NCI-H2107 (cell line): ENCODE measurements at places on chromosomes 16 and 17.

DNA sequence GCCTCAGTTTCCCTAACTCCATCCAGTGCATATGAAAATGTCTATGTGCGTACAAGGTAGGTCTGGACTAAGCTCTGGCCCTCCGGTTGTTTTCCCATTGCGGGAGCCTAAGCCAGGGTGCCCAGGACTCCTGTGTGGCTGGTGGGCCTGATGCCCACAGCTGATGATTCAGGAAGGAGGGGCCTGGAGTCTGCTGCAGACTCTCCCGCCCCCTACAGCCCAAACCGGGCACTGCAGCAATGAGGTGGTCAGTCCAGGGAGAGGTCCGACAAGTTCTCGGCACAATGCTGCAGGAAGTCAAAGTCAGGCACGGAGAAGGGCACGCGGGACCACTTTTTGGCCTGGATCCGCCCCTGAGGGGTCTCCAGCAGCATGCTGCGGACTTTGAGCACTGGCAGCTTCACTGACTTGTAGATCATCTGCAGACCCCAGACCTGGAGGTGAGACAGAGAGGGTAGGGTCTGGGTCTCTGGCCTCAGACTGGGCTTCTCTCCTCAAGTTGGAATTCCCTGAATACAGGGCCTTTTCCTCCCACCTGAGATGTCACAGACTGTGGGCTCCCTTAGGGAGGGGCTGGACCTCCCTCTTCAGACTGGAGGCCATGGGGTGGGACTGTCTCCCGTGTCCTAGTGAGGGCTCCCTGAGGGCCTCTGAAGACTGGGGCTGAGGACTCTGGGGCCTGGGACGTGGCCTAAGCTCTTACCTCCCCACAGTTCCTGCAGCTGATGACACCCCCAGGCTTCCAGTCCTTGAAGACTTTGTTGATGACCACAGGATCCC, 3.4 kb upstream of the ZNF385C start:
- DNase-seq = no peak

- DNase-seq = no peak
Measured at GRCh38 chr16:28990375-28991040, 5.7 kb downstream of the LAT start.

- DNase-seq = no peak
Measured at GRCh38 chr17:15249487-15249886, 15.6 kb downstream of the PMP22 start.

DNA sequence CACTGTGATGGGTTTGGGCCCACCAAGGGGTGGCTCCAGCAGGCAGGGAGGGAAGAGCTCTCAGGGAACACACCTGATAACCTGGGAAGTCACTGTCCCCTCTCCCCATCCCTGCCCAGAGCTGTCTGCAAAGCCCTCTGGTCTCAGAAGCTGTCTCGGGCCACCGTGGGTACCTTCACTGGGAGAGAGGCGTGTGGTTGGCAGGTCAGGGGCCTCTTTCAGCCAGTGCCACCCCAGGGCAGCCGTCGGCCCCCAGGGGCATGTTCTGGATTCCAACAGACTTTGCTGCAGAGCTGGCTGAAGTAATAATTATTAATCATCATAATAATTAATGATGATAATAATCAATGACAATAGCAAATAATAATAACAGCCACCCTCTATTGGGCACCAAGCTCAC, 21.1 kb downstream of the MGAT5B start:
- DNase-seq = no peak

DNA sequence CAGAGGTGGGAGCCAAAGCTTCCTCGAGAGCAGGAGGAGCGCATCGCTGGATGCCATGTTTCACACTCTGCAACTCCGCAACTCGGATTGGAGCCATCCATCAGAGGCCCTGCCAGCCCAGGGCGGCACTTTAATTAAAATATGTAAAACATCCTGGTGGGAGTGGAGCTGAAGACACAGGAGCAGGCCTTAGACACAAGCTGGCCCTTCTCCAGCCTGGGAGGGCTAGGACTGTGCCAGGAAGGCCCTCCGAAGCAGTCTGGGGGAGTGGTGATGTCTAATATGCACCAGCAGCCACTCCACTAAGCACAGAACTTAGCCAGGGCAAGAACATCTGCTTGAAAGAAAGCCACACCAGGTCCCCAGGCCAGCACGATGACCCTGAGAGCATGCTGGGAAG, 5.8 kb upstream of the CCDC182 start:
- DNase-seq = no peak

DNA sequence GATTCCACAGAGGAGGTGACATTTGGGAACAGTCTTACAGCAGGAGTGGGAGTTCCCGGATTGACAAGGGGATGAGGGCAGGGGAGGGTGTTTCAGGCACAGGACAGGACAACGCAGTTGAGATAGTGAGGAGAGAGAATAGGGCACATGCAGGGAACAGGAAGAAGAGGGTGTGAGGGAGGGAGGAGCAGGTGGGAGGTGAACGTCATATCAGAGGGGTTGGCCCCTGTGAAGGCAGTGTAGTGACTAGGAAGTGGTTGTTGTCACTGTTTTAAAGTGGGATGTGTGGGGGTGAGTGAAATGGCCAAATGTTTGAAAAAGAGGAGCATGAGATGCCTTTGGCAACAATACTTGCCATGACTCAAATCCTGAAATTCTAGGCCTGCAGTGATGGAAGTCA, 12.2 kb downstream of the PRKCB start:
- DNase-seq = no peak

DNA sequence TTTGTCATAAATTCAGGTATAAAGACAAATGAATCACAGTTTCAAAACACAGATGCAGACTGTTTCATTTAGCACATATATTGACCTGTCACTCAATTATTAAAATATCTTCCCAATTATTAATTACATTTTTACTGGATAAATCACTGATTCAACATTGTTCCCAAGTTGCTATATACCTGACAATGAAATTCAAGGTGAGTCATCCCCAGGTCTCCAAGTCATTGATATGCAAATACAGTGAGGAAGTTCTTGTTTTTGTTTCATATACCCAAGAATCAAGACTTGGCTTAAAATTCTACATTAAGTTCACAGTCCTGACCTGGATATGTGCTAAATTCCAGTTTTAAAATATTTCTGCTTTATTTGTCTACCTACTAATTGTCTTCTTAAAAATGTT, 599.3 kb upstream of the PSMD7 start:
- DNase-seq = no peak

GRCh38 chr17:46191322-46192188, 1.7 kb downstream of the KANSL1 start:
- no peak for DNase-seq

GRCh38 chr16:86768999-86769398, 190.7 kb downstream of the FOXL1 start:
- DNase-seq = no peak

DNA sequence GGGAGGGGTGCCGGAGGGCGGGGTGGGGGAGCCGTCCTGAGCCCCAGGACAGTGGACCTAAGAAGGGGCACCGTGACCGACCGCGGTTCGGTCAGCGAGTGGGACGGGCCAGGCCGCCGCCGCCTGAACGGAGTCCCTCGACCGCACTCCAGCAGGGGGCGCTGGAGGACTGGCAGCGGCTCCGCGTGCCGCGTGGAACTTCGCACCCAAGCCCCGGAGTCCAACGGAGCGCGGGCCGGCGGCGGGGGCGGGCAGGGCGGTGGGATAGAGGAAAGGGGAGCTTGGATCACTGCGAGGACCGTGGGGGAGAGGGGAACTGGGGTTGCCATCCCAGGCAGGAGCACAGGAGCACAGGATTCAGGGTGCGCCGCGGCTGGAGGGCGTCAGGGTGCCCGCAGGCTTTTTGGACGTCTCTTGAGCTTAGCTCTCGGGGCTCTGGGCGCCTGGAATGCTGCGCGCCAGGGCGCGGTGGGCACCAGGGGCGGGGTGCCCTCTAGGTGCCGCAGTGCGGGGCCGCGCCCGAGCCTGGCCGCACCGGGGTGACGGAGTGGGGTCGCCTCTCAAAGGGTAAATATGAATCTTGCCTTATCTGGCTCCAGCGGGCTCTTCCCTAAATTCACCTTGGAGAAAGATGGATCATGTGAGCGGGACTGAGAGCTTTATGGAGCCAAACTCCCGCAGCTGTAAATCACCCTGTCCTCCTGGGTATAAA, 379 bp upstream of the OTOP2 start:
- no peak for DNase-seq

- no peak for DNase-seq
Measured at GRCh38 chr17:34371405-34372100, 8.5 kb upstream of the CCL1 start.

DNA sequence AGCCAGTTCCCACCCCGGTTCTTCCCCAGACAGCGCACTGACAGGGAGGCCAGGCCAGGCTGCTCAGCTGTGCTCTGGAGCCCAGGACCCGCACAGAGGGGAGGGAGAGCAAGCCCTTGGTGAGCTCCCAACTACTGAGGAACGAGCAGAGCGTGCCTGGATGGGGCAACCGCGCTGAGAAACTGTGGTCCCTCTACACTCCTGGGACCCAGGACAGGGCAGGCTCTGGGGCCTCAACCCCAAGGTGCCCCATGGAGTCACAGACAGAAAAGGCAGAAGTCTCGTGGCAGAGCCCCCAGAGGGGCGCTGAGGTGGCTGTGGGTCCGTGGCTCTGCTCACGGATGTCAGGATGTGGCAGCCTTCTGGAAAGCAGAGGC, 16.3 kb downstream of the SLX4 start:
- DNase-seq = no peak

- no peak for DNase-seq
Measured at GRCh38 chr17:61132524-61132923, 267.1 kb upstream of the TBX2 start.

DNA sequence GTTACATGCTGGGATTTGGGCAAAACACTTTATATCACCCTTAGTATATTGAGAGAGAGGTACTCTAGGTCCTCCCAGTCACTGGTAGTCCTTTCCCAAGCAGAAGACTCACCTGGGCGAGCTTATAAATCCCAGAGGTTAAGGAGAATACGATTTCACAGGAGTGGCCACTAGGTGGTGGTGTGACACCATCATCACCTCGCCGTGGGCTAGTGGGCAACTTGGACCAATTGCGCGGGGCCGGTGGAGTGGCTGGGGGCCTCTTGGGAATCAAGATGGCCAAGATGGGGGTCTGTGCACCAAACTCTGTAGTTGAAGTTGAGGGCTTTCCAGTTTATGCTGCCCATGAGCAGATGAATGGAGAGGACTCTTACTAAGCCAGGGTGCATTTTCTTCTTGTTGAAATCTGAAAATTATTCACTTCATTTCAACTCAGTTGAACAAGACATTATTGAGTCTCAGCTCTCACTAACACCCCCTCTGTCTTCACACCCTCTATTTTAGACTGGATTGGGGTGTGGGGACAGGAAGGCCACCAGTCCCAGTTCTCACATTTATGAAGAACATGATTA, 38.2 kb upstream of the PIRT start:
- DNase-seq = no peak

DNA sequence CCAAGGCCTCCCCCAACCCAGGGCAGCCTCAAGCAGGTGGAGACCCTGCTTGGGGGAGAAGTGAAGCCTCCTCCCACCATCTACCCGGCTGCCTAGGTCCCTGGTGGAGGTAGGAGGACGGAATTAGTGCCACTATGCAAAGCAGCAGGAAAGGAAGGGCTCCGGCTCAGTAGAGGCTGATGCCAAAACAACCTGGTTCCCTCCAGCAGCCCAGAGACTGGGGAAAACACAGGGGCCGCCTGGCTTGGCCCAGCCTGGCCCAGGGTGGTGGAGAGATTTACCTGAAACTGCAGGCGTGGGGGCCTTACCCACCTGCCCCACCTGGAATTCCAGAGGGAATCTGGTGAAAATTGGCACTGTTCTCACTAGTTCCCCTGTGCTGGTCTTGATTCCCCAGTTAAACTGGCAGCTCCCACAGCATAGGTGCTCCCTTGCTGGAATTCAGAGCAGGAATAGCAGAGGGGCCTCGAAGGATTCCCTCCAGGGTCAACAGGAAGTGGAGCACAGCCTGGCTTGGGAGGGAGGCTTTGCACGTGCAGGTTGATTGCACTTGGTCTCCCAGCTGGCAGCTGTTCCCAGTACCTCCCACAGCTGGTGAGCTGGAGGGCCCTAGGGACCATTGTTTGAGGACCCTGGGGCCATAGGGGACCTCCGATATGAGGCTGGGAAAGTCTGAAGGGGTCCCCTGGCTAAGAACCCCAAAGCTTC, 4.5 kb downstream of the CD79B start:
- no peak for DNase-seq
